Type B pancreatic cell (in vitro differentiated cells): ENCODE measurements at places on chromosomes 4 and X.

- no peak for DNase-seq
Observed at GRCh38 chr4:179563741-179564140, 2121.5 kb upstream of the AGA start.

- DNase-seq = no peak
Observed at GRCh38 chr4:48169636-48170035, 35.6 kb upstream of the TXK start.

DNA sequence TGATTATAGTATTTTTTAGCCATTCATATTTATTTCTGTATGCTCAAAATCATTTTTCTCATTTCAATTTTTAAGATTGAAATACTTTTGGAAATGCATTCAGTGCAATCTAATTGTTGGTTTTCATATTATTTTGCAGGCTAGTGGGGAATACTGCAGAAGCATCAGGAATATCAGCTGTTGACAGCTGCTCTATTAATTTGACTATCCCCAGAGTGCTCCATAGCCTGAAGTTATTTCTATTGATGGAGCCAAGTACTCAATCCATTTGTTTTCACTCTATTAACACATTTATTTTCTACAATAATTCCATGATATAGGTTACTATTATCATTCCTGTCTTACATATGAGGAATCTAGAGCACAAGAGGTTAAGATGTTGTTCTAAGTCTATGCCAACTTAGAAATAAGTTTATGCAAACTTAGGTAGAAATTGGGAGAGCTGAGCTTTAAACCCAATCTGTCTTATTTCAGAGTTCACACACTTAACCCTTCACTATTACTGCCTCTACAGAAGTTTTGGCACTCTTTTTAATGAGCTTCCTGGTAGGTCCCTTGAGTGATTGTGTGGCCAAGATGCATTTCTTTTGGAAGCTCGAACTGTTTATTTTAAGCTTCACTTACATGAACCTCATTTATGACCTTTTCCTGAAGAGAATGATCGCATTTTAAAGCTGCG lies 65.6 kb upstream of the PCDH18 start:
- no peak for DNase-seq

DNA sequence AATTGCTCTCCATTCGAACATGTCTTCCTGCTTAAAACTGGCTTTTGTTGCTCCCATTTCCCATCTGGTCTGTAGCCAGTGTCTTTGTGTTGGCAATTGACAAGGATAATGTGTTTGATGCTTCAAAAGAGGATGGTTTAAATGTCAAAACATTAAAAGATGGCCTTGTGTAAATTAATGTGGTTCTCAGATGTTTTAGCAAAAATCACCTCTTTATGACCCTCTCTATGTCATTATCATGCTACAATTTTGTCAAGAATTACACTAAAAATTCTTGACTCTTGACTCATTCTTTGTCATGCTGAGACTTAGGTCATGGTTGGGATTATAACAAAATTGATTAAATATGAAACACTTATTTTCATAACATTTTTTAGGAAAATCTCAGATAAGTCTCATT lies 47.4 kb downstream of the TMEM131L start:
- DNase-seq = no peak

DNA sequence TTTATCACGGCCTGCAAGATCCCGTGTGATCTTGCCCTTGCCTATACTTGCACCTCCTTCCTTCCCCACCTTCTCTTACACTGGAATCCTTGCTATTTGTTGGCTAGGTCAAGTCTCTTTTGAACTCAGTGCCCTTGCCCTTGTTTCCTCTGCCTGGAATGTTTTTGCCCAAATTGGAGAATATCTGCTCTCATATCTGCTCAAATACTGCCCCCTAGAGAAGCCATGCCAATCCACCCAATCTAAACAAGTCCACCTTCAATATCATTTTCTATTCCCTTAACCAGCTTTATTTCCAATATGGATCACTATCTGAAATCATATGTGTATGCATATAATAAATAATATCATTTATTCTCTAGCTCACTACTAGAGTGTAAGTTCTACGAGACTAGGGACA lies 1044.2 kb upstream of the FTHL17 start:
- no peak for DNase-seq

DNA sequence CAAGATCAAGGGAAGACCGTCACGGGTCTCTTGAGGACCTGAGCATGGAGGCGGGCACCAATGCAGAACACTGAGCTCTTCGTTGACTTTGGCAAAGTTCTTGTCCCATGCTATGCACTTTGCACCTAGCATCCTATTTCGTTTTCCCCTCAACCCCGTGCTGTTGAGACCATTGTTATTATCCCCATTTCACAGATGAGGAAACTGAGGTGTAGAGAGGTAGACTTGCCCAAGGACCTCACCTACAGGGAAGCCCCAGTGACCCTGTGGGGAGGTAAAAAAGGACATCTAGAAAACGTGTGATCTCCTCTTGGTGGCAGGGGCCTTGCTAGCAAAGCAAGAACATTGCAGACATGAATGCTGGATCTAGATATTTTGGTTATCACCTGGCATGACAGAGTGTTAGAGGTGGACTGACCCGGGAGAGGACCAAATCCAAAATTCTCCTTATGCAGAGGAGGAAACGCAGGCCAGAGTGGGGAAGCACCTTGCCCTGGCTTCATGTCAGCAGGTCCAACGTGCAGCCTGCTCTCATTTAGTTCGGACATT lies 48.5 kb downstream of the SEPSECS start:
- no peak for DNase-seq

- DNase-seq = no peak
Observed at GRCh38 chr4:7183161-7183560, 9.2 kb upstream of the SORCS2 start.

GRCh38 chr4:109040441-109040840 lies 262.0 kb downstream of the COL25A1 start:
- no peak for DNase-seq

DNA sequence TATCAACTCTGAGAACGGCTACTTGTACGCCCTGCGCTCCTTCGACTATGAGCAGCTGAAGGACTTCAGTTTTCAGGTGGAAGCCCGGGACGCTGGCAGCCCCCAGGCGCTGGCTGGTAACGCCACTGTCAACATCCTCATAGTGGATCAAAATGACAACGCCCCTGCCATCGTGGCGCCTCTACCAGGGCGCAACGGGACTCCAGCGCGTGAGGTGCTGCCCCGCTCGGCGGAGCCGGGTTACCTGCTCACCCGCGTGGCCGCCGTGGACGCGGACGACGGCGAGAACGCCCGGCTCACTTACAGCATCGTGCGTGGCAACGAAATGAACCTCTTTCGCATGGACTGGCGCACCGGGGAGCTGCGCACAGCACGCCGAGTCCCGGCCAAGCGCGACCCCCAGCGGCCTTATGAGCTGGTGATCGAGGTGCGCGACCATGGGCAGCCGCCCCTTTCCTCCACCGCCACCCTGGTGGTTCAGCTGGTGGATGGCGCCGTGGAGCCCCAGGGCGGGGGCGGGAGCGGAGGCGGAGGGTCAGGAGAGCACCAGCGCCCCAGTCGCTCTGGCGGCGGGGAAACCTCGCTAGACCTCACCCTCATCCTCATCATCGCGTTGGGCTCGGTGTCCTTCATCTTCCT lies 2.7 kb downstream of the PCDH10 start:
- peak; percentile 71 for DNase-seq

- no peak for DNase-seq
Observed at GRCh38 chrX:153901753-153902140, 2.7 kb upstream of the AVPR2 start.

- DNase-seq = no peak
Observed at GRCh38 chr4:159445692-159446091, 342.8 kb downstream of the RAPGEF2 start.

DNA sequence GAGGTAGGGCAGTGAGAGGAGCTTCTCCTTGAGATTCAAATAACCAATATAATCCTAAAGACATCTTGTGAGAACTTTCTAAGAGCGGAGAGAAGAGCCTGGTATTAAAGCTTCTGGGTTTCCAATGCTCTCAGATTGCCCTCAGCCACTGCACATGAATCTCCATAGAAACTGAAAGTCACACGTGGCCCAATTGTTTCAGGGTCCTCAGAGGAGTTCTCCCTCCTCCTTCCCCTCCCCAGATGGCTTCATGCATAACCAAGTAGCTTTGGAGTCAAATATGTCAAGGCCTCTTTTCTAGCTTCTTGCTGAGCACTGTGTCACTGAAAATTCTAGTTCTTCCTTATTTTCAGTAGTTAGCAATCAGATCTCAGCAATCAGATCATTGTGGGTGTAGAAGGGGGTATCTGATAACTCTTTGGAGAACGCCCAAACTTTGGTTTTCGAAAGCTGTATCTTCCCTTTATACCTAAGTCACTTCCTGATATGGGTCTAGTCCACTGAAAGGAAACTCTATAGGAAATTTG lies 2.2 kb downstream of the BTK start:
- no peak for DNase-seq

DNA sequence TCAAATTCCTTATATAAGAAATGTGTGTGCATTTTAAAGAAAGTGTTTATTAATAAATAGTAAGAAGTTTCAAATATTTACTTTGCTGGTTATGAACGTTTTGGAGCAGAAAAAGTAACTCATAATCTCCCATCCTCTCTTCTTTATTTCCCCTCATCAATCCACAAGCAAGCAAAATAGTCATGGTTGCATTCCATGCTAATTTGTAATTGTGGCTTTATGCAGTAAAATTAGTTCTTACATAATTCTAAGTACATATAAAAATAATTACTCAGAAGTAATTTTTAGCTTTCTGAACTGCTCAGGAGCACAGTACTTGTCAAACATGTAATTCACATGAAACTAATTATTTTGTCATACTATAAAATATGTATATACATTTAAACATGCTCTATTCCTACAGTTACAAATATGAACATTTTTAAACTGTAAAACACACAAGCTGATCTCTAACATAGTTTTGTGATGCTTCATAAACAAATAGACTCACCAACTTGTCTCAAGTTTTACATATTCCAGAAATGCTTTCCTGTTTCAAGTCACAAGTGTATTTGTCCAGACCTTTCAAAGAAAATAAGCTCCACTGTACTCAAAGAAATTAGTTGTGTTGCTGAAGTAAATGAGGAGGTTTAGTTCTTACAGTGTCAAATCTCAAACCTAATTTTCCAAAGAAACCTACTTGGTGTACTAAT lies 218.9 kb downstream of the PABPC4L start:
- DNase-seq = no peak

DNA sequence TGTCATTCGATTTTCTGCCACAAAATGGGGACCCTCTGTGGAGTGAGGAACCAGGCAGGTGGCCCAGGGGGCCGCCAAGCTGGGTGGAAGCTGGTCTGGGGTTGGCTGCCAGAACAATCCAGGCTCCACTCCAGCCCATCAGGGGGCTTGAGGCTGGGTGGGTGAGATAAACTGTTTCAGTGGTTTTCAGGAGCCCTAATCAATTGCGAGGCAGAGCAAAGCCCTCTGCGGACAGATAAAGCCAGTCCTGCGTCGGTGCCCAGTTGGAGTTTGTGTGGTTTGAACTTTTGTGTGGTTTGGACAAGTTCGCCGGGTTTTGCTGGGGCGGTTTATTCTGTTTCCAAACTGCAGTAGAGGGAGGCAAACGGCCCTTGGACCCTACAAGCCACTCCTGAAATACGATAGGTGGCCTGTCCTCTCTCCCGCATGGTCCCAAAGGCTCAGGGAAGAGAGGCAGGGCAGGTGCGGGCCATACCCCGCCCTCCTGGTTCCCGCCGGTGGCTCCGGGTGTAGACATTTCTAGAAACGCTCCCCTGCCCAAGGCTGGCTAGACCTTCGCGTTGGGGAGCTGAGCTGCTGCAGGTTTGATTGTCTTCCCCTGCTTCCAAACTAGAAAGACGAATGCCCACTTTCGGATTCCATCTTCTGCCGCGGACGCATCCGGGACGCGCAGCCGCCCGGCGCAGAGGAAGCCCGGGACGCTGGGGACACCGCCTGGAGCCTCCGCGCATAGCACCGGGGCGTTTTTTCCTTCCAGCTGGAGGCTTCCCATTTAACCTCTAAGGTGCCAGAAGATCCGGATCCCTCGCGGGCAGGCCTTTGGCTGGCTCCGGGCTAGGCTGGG lies 169.0 kb upstream of the BCOR start:
- peak; percentile 81 for DNase-seq

- no peak for DNase-seq
Observed at GRCh38 chr4:68271851-68272357, 26.4 kb upstream of the TMPRSS11B start.

DNA sequence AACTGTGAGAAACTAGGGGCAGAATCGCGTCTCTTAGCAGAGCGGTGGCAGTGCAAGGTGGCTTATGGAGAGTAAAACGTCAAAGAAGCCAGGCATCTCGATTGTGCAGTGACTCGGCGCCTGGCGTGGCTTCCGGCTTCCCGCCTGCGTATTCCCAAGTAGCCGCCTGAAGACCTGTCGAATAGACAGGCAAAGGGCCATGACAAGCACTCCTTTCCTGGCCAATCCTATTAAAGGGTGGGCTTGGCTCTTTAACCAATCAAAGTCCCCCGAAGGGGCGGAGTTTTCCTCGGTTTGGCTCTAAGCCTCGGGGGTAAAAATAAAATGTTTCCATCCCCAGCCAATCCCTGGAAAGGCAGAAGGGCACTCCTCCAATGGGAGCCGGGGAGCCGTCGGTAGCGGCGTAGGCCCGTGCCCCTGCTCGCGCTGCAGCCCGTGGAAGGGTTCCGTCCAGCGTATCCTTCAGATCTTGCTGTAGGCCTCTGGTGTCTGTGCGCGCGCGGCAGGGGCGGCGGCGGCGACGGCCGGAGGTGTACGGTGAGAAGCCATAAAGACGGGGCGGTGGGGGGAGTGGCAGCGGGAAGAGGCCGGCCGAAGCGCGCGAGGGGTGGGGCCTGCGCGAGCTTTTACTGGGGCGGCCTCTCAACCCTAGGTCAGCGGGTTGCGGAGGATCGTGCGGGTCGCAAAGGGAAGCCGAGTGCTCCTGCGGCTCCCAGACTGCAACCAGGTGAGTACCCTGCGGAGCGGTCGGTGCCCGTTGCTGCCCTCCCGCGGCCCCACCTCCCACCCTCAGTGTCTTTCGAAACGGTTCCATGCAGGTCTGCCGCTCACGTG lies at the start of gene KANTR:
Gene KANTR (plus strand): TSS at position 395 of the 834 bp plus-strand sequence. CDS start 30,131 bp downstream, outside the sequence.
- DNase-seq = peak; percentile 83

DNA sequence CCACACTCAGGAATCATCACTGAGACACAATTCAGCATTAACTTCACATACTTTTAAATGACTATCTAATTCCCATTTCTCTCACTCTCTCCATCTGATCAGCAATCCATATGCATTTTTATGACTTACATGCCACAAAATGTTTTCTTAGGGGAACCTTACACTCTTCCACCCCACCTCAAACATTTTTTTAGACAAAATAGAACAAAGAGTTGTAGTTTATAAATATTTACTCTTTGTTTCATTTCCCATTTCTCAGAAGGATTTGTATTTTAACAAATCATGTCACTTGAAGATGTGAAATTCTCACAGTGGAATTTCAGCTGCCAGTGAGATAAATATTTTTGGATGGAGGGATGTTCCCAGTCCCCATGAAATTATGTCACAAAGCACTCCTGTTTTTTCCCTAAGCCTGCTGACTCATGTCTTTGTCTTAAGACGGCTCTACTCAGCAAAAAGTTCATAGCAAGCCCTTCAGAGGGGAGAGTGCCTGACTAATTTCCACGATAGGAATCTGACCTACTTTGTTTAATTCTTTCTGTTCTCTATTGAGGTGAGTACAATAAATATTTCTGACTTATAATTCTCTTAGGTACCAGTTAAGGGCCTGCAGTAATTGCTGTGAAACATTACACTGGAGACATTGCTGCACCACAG lies 257.7 kb downstream of the THOC2 start:
- no peak for DNase-seq

GRCh38 chr4:113539408-113539807 lies 222.1 kb downstream of the CAMK2D start:
- no peak for DNase-seq

- DNase-seq = no peak
Observed at GRCh38 chrX:39337451-39337850, 536.2 kb downstream of the MID1IP1 start.
